ENCODE measurements at places on chromosomes 3 and 15. TPM values are rescaled to one million over a fixed set of nuclear protein-coding genes. Genes with fewer than 3 reads are reported as not detected.

DNA sequence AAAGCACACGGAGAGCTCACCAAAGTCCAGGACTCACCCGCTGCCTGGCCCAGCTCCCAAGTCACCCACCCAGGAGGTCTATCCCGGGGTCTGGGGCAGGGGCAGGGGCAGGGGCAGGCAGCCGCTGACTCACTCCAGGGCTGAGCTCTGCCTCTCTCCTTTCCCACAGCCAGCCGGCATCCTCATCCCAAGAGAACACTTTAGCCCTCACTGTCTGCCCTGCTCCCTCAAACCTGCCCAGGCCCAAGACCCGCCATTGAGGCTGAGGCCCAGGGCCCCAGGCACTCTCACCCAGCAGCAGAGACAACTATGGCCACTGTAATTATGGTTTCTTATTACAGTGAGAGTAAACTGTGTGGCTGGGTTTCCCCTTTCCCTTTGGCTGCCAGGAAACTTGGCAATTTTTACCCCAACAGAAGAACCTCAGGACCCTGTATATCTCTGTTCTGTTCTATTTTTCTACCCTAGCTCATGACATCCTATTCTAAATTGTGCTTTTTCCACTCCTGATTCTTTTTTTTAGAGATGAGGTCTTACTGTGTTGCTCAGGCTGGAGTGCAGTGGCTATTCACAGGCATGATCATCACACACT lies 53.0 kb downstream of the IQSEC1 start:
- DNase-seq = no peak

Gene TBL1XR1
- polyA plus RNA-seq = 72.0 TPM

GRCh38 chr3:108152274-108152673 lies 61.4 kb upstream of the CD47 start:
- DNase-seq = no peak

GRCh38 chr3:178352326-178353005 lies 183.8 kb upstream of the KCNMB2 start:
- DNase-seq = no peak

DNA sequence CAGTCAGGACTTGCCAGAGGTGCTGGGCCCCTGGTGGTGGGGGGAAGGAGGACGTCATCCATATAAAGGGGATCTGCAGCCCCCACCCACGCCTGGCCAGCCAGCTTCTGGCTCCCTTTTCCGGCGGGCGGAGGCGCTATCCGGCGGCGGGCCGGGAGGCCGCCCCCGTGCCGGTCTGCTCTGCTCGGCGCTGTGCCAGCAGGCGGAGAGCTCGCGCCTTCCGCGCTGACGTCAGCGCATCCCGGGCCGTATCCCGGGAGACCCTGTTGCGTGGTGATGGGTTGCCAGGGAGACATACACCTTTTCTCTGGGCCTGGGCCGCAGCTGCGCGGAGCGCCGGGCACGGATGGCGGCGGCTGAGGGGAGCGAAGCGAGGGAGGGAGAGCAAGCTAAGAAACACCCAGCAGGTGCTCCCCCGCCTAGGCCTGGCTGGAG lies 1.1 kb downstream of the FAM131A start:
- DNase-seq = no peak

DNA sequence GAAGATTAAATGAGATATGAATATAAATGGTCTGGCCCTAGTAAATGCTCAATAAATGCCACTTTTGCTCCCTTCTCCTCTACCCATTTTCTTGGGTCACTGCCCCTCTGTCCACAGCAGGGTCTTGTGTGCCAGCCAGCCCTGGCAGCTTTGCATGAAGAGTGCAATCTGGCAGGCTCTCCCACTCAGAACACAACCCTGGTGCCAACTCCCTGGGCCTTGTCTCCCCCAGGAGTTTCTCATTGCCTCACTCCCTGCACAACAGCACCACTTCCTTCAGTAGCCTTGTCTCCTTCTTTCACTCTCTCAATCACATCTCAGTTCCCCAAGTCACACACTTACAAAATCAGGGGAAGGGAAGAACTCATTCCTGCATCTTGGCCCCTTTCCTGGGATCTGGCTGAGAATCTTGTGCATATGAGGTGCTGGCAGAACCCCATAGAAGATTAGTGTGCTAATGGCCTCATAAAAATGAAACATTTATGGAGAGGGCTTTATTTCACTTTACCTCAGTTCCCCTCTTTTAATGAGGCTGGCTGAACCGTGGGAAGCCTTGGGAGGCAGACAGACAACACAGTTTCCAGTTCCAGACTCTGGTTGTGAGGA lies 445.9 kb upstream of the PROK2 start:
- no peak for DNase-seq

DNA sequence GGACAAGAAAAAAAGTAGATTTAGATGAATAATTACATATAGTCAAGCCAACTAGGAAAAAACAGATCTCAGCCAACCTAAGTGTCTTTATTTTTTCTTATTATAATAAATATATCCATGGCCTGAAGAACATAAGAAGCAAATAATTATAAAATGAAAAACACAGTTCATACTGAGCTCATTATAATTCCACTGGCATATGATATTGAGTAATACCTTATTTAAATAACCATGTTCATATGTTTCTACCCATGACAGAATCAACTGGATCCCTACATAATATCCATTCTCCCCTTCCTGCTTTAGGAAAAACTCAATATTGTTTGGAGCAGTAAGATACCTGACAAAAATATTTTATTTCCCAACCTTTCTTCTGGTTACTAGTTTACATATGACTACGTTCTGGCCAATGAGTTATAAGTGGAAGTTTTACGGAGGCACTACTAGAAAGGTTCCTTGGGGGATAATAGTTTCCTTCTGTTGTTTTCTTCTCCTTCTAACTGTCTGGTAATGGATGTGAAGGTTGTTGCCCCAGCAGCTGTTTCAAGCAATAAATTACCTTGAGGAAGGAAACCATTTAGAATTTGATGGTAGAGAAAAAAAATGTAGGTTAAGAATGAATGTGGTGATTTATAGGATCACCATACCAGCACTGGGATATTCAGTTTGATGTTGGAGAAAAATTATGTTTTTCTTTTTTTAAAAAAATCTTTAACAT lies 184.1 kb upstream of the MBNL1 start:
- DNase-seq = no peak
